ENCODE measurements at places on chromosomes 2 and 18.
A peak's percentile ranks its signal among the peaks of the same experiment; 100 is the strongest.

DNA sequence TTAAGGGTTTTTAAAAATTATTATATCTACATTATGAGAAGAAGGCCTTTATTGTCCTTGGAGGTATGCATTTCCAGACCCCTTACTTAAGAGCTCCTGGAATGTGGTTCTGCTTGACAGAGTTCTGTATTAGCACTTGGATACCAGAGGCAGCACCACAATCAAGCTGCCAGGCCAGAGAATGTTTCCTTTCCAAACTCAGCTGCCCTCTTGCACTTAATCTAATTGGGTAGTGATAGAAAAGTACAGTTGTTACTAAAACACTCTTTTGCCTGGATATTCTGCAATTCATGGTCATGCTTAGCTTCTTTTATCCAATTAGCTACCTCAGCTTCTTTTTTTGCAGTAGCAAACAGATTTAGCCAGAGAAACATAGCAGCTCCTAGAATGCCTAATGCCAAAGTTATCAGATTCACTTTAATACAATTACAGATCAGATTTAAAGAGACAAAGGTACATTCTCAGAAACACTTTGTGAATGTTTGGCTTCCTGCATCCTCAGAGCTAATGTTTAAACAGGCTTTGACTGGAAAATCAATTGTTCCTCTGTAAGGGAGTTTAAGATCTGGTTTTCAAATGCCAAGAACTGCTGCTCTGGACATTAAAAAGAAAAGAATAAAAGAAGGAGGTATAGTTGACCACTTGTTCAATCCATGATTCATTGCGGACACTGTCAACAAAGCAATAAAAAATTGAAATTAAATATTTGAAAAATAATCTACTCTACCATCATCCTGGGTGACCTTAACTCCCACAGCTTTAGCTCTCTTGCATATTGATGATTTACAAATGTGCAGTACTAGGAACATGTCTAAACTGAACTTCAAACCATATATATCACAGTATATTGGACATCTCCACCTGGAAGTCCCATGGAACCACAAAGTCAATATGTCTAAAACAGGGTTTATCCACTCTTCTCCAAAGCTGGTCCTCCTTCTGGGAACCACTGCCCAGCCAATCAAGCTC lies 12.8 kb downstream of the NOSTRIN start:
- DNase-seq = no peak

- no peak for DNase-seq
Observed at GRCh38 chr2:240292035-240292574, 143.4 kb upstream of the GPC1 start.

DNA sequence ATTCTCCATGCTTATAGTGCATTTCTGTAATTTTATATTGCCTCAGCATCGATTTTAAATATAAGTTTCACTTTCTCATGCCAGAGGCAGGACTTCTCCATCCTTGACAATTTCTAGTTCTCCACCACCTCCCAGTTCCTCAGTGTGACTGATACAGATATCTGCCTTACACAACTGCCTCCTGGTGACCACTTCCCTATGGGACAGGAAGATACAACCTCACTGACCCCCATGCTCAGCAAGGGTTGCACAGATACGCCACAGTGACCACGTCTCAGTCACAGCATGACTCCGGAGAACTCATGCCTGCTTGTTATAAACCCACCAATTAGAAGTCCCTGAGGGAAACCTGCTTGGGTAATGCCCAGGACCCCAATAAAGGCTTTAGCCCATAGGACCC lies 284.0 kb upstream of the MC4R start:
- no peak for DNase-seq

GRCh38 chr2:60505240-60505879 lies 48.1 kb downstream of the BCL11A start:
- no peak for DNase-seq

DNA sequence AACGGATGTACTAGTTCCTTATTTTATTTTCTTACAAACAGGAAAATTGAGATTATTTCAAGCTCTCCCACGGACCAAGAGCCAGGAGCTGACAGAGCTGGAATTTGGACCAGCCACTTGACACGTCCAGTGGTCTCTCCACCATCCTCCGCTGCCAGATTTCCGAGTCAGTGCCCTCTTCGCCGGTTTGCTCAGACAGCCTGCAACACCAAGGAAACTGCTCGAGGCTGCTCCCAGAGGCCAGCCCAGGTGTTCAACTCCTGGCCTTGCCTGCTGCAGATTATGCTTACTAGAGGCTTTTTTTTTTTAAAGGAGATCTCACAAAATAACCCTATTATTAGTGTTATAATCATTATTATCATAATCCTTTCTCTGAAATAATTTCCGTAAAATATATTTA lies 779.8 kb downstream of the RNF144A start:
- DNase-seq = no peak

DNA sequence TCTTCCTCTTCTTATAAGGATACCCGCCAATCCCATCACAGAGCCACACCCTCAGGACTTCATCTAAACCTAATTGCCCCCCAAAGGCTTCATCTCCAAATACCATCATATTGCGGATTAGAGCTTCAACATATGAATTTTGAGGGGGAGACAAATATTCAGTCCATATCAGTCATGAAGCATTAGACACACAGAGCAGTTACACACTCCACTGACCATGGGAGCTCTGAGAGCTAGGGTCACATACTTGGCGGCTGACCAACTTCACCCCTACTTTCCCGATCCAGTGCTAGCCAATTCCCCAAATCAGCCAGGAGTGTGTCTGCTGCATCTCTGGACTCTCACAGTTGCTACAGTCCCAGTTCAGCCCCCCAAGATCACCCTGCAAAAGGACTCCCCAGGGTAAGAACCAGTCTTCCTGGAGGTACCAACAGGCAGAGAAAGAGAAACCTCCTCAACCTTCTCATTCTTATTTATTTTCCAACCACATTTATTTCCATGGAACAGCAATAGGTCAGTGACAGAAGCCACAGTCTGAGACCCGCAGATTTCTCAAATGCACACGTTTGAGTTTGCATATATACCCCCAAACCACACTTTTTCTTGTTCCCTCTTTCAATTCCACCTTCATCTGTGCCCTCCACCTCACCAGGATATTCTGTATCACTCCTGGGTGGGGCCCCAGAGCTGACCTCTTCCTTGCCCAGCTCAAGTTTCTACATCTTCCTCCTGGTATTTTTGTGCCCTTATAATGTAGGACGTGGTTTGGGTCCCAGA lies 33.3 kb downstream of the SPP2 start:
- DNase-seq = no peak

- no peak for DNase-seq
Observed at GRCh38 chr2:55876429-55877086, 47.0 kb downstream of the EFEMP1 start.

DNA sequence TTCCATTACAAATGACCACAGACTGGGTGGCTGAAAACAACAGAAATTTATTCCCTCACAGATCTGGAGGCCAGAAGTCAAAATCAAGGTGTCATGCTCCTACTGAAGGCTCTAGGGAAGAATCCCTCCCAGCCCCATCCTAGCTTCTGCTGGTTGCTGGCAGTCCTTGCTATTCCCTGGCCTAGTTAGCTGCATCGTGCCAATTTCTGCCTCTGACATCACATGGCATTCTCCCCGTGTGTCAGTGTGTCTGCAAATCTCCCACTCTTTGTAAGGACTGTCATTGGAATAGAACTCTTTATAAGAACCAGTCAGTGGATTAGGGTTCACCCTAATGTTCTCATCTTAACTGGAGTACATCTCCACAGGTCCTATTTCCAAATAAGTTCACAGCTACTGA lies 30.5 kb upstream of the NCKAP5 start:
- no peak for DNase-seq

GRCh38 chr2:188364033-188364630 lies 72.5 kb downstream of the GULP1 start:
- DNase-seq = no peak

GRCh38 chr2:186543561-186544131 lies 46.2 kb upstream of the ITGAV start:
- DNase-seq = no peak

GRCh38 chr2:232567721-232568120 lies 17.2 kb downstream of the EIF4E2 start:
- no peak for DNase-seq

- no peak for DNase-seq
Observed at GRCh38 chr2:107553539-107553938, 273.2 kb upstream of the RGPD4 start.

DNA sequence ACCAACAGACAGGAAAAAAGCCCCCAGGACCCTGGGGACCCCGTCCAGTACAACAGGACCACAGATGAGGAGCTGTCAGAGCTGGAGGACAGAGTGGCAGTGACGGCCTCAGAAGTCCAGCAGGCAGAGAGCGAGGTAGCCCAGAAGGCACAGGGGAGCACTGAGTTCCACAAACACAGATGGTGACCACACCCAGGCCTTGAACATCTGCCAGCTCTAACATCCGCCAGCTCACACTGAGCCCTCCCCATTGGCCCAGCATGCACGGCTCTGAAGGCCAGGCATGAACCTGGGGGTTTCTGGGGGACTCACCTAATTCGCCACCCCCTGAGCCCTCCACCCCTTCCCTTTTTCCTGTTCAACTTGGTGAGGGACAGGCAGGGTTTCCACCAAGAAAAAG lies 25.6 kb upstream of the PRLH start:
- DNase-seq = no peak

- no peak for DNase-seq
Observed at GRCh38 chr2:104040771-104041170, 813.1 kb upstream of the POU3F3 start.

GRCh38 chr2:16729335-16729734 lies 63.7 kb upstream of the CYRIA start:
- no peak for DNase-seq

DNA sequence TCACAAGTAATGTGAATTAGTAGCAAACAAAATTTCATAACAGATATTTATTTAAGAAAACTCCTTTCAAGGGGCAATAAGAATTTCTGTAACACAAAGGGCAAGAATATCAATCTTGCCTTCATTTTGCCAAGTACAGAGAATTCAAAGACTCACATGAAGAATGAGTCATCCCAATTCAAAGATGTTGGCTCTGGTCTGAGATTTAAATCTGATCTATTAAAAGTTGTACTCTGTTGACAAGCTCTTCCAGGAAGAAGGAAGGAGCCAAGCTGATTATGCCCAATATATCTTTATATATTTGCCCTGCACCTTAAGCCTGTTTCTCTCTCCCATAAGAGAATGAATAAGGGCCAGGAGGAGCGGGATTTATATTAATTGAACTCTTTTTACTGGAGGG lies 55.9 kb upstream of the RPE start:
- no peak for DNase-seq

DNA sequence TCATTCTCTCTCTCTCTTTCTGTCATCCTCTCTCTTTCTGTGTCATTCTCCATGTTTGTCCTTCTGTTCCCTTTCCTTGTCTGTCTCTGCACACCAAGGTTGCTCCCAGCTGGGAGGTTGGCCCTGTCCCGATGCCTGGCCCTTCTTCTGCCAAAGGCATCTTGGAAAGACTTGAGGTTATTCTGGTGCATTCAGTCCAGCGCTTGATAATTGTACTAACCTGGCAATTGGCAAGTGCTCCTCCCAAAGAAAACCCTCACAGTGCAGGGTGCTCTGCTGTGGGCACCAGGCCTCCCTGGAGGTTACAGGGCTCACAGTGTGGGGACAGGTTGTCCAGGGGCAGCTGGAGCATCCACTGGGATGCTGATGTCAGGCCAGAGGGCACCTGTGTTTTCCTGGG lies 95.4 kb downstream of the GLI2 start:
- peak; percentile 50 for DNase-seq

- no peak for DNase-seq
Observed at GRCh38 chr2:55985406-55985805, 61.8 kb upstream of the EFEMP1 start.

- DNase-seq = no peak
Observed at GRCh38 chr18:35473562-35473961, 24.2 kb downstream of the INO80C start.

DNA sequence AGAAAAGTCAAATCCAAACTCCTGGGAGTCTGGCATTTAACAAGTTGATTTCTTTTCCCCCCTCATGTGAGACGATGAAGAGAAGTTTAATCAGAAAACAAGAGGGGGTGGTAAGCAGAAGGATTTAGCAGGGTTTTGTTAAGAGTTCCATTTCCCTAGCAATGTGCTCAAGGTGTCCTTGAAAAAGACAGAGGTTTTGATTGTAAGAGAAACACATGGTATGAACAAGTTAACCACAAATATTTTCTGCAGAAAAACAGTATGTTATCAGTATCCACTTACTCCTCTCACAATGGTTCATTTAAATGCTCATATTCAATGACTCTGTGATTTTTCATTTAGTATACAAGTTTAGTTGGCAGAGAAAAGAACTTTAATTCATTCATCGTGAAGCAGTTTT lies 26.8 kb downstream of the LAMA1 start:
- DNase-seq = no peak

GRCh38 chr2:45856391-45857274 lies 205.2 kb downstream of the PRKCE start:
- DNase-seq = no peak

DNA sequence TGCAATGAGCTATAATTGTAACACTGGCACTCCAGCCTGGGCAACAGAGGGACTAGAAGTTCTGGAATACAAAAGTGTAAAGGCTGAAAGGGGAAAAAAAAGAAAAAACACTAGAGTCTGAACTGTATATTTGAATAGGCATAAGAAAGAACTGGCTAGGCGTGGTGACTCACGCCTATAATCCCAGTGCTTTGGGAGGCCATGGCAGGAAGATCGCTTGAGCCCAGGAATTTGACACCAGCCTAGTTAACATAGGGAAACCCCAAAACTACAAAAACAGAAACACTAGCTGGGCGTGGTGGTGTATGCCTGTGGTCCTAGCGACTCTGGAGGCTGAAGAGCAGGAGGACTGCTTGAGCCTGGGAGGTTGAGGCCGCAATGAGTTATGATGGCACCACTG lies 70.6 kb downstream of the SAP130 start:
- no peak for DNase-seq

- no peak for DNase-seq
Observed at GRCh38 chr2:99776906-99777646, 287.3 kb upstream of the REV1 start.

DNA sequence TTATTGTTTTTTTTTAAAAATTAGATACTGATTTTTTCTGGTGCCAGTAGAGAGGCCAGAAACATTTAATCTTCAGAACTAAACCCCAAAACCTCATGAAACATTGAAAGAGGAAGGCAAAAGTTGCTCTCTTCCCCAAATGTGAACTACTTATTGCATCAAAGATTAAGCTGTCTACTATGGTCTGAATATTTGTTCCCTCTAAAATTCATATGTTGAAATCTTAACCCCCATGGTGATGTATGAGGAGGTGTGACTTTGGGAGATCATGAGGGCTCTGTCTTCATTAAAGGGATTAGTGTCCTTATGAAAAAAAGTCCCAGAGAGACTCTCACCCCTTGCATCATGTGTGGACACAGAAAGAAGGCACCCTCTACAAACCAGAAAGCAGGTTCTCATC lies 28.2 kb upstream of the SLC8A1 start:
- DNase-seq = no peak

DNA sequence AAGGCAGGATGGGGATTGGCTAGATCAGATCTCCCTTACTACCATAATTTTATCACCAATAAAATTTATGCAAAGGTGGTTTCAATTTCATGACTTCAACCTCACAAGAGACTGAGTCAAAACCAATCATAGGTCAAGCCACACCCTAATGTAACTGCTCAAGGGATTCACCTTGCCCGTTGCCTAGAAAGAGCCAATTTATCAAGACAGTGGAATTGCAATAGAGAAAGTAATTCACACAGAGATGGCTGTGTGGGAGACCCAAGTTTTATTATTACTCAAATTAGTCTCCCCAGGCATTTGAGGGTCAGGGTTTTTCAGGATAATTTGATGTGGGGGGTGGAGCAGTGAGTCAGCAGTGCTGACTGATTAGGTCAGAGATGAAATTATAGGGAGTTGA lies 340.6 kb downstream of the RND3 start:
- DNase-seq = no peak
